ENCODE measurements at places on chromosomes 7 and 10.

DNA sequence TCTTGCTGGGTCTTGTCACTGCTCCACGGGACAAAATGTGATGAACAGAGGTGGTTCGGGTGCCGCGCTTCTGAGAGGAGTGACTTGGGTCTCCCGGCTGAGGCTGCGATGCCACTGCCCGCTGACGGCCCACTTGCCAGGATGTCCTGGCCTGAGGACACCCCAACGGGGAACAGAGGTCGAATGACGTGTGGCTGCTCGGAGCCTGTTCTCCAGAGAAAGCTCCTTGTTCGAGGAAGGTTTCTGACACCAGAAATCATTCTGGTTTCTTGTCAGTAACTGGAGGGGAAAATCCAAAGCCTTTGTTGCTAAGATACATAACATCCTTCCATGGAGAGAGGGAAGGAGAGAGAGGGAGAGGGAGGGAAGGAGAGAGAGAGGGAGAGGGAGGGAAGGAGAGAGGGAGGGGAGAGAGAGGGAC lies 236.4 kb downstream of the WDR37 start:
- no peak for DNase-seq

GRCh38 chr10:46282842-46283574 lies 3.8 kb upstream of the ANTXRL start:
- peak; percentile 87 for DNase-seq

DNA sequence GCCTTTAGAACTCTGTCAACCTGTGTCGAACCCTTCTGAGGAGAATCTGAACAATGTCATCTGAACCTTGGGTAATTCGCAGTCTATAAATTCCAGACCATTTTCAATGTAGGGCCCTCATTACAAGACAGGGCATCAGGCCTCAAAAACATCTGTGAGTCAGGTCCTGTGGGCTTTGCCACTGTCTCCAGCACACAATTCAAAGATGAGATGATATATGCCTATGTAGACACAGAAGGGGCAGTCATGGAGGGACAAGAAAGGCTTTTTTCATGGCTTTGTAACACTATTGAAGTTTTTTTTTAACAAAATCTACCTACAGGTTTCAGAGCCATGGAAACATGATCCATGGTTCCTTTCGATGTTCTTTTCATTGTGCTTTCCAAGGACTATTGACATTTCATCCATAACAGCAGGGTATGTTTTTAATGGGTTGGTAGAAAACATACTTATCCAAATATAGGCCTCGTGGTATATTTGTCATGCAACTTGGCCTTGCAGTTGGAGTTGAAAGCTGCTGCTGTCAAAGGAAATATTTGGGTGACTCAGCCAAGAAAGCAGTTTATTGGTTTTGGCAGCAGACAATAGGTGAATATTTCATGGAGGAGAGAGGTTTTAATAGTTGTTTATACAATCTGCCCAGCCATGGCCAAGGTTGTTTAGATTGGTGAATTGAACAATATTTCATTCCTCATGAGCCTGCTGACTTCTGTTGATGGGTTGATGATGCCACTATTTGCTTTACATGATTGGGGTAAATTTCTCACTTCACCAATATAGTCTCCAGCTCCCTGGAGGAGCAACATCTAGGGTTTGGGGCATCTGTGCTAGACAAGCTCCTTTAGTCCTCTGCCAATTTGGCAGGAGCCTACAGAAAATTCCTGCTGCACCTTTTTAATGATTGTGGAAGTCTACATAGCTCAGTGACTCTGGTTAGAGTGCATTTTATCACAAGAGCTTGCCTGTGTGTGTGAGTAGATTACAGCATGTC lies 158.4 kb upstream of the TMEM72 start:
- peak; percentile 95 for DNase-seq

GRCh38 chr7:30479202-30480120 lies 877 bp upstream of the NOD1 start:
- peak; percentile 57 for DNase-seq

DNA sequence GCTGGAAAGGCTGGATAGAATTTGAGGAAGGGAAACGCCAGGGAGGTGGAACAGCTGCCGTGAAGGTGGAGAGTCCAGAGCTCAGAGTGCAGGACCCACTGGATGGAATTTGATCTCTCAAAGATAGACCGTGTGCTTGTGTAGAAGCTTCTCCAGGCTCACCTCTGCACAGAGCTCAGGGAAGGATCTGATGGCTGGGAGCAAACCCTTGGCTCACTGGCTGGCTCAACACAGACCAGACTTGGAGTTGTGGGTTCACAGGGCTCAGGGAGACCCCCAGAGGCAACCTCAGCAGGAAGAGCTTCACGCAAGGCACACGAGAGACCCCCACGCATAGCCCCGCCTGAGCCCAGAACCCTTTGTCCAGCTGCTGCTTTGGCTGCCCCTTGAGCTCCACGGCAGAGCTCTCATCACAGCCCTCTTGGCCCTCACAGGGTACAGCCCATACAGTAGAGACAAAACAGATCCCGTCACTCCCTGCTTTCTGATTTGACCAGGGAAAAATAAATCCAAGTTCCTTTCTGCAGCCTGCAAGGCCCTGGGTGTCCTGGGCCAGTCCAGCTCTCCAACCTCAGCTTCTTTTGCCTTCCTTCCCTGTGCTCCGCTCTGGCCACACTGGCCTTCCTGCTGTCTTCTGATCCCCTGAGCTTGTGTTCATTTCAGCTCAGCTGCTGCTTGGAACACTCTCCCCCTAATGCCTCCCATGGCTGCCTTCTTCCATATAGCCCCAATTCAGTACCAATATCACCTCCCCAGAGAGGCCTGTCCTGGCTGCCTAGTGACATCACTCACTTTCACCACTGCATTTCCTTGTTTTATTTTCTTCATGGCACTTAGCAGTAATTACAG lies 26.3 kb downstream of the GHRHR start:
- DNase-seq: no peak

- DNase-seq: no peak
Observed at GRCh38 chr10:114305521-114305925, 66.5 kb downstream of the VWA2 start.

DNA sequence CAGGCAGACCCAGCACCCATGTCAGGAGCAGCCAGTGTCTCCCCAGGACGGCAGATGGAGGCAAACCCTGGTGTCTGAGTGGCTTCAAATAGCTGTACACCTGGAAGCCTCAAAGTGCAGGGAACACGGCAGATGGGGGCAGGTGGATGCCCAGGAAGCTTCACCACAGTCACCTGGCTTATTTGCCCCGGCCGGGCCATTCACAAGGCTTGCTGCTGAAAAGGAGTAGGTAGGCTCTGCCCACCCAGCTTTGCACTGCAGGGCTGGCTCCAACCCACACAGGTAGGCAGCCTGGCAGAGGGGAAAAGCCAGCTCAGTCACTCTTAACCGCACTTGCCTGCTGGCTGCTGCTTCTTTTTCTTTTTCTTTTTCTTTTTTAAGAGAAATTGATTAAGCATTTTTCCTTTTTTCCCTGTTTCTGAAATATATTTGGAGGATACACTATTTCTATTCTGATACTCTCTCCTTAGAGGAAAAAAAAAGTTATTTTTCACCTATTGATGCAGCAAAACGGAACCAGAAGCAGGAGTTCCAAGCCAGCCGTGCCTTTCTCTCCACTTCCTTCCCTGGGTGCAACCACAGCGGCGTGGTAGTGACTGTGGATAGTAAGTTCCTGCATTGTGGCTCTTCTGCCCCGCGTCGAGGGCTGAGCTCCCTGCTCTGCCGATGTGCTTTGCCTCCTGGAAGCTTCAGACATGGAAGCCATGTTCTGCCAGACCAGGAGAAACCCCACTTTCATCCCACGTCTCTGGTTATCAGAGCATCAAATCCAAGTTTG lies 118.3 kb downstream of the KLF6 start:
- DNase-seq: no peak

DNA sequence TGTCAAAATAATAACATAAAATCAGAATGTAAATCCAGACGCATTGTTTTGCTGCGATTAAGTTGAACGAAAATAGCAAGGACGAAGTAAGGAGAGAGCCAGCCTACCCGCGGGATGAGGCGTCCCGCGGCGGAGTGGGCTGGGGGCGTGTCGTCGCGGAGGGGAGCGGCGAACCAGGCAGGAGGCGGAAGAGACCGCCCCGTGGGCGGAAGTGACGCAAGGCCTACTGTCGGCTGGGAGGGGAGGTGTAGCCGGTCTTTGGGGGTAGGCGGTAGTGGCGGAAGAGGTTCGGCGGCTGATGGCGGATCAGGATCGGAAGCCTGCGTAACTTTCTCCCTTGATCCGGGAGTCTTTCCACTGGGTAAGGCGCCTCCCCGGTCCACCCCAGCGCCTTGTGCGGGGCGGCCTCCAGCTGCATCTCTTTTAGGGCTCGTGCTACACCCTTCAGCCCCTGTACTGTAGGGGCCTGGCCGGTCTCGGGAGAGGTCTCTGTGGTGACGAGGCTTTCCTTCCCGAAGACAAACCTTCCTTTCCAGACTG lies at the start of gene TAX1BP1:
TSS of gene TAX1BP1 (plus strand) at position 254 of the 540 bp plus-strand sequence. CDS start 8,363 bp downstream, outside the sequence.
- peak; percentile 96 for DNase-seq

- DNase-seq: no peak
Observed at GRCh38 chr10:6877722-6878392, 297.8 kb upstream of the PRKCQ start.

DNA sequence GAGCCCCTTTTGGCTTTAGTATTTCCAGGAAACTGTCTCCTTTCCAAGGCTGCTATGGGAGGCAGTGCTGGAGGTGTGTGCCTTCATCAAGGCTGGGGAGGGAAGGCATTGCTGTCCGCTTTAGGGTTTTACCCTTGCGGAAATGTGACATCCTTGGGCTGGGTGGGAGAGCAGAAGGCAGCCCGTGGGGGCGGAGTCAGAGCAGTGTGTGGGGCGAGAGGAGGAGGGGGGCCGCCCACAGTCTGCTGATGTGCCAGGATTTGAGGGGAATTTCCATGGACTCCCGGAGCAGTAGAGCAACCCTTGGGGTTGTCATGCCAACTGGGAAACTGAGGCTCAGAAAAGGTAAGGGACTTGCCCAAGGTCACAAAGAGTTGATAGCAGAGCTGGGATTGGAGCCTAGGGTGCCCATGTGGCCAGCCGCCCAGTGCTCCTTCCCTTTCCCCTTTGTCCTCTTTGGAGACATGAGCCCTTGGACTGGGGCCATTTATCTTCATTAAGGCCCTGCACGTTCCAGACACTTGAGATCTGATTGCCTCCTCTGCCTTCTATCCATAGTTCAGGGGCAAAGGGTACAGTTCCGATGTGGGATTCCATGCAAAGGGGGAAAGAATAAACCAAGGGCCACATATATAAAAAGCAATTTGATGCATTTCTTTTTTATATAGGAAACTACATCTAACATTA lies 22.2 kb downstream of the TSPAN15 start:
- DNase-seq: no peak

- DNase-seq: peak; percentile 34
Observed at GRCh38 chr7:18770822-18771221, 275.3 kb downstream of the HDAC9 start.

DNA sequence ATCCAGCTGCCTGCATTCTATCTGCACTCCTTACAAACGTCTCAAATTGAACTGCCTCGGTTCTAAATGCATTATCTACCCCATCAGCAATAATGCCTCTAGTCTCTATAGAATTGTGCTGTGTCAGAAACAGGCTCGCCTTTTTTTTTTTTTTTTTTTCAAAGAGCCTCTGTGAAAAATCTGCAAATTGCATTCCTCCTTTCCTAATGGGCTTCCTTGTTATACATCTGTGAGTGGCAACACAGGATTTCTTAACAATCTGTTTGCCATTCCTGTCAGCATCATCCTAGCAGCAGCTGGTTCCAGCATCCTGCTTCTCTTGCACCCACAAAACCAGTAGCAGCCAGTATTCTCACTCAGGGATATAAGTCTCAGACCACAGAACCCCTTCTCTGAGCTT lies 413.5 kb upstream of the SEMA3D start:
- no peak for DNase-seq

GRCh38 chr10:65142641-65143435 lies 1621.6 kb downstream of the REEP3 start:
- no peak for DNase-seq

DNA sequence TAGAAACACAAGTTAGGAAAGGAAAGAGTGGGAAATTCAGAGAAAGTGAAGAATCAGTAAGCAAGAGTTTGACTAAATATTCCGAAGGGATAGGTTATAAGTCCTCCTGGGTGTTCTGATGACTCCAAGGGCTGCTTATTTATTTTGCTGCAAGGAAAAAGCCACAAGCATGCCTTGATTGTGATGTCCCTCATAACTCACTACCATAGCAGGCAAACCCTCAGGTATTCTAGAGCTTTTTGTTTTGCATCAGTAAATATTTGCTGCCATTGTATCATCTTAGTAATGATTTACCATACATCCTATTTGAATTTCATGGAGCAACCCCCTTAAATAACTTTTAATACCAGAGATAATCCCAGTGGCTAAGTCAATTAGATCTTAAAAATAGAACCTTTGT lies 688.1 kb downstream of the SUGCT start:
- peak; percentile 68 for DNase-seq

GRCh38 chr10:28619455-28619854 lies 57.9 kb upstream of the BAMBI start:
- DNase-seq: no peak

GRCh38 chr7:86991093-86991769 lies 68.2 kb downstream of the ELAPOR2 start:
- DNase-seq: no peak

DNA sequence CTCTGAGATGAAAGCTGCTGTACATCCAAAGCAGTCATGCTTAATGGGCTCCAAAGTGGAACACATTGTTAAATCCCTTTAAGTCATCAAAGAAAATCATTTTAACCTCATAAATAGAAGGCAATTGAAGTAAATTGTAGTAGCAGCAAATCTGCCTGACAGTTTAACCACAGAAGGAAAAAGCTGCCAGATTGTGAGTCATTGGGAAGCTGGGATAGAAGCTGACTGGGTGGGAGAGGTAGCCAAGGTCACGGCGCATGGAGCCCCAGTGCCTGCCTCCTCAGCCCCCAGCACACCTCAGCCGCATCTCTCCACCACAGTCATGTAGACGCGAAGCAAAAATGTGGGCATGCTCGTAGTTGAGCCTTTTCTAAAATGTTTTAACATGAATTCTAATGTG lies 44.0 kb downstream of the TARP start:
- peak; percentile 57 for DNase-seq

DNA sequence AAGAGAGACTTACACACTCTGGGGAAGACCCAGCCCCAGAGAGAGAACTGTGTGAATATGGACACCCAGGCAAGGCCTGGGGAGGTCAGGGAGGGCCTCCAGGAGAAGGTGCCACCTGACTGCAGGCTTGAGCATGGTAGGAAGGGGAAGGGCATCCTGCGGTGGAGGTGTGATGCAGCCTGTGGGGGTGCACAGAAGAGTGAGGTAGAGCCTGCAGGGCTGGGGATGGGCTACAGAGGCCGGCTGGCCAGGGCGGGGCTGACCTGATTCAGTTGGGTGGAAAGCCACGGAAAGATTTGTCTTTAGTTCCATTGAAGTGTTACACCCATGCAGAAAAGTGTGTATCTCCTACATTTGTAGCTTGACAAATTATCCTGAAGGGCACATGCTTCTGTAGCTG lies 47.6 kb downstream of the ZMIZ1 start:
- DNase-seq: no peak

DNA sequence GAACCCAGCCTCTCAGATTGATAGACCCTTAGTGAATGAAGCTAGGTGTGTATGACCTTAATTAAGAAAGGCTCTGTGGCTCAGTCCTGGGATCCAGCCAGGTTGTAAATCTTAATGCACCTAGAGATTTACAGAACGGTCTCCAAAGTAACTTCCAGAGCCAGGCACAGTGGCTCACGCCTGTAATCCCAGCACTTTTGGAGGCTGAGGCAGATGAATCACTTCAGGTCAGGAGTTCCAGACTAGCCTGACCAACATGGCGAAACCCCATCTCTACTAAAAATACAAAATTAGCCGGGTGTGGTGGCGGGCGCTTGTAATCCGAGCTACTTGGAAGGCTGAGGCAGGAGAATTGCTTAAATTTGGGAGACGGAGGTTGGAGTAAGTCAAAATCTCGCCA lies 24.3 kb downstream of the CALHM2 start:
- DNase-seq: no peak

- DNase-seq: no peak
Observed at GRCh38 chr10:72056932-72057751, 31.2 kb downstream of the SPOCK2 start.
